ENCODE measurements at places on chromosomes 6 and 20.

DNA sequence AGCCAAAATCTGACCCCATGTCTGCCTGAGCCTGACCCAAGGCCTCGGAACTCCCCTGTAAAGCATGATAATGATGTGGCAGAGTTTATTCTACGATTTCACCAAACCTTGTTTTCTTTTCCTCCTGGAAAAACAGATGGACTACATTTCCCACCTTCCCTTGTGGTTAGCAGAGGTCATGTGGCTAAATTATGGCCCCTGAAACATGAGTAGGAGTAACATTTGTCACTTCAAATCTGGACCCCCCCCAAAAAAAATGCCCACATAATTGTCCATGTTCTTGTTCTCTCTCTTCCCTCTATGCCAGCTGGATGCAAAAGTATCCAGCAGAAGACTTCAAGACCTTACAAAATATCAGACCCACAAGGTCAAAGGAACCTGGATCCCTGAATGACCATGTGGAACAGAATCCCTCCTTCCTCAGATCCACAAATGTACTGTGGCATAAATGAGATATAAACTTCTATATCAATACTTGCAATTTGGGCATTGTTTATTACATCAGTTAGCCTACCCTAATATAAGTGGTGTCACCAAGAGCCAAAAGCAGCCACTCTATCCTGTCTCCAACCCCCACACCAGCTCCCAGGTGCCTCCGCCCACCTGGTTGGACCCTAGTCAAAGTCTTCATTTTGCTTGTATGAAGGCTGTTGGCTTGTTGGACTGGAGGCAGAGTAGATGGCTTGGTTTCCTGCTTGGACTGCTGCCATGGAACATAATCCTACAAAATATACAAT lies 1.4 kb downstream of the C20orf96 start:
- DNase-seq: peak; percentile 49

- DNase-seq: no peak
Observed at GRCh38 chr6:111291336-111292259, 191.4 kb downstream of the REV3L start.

DNA sequence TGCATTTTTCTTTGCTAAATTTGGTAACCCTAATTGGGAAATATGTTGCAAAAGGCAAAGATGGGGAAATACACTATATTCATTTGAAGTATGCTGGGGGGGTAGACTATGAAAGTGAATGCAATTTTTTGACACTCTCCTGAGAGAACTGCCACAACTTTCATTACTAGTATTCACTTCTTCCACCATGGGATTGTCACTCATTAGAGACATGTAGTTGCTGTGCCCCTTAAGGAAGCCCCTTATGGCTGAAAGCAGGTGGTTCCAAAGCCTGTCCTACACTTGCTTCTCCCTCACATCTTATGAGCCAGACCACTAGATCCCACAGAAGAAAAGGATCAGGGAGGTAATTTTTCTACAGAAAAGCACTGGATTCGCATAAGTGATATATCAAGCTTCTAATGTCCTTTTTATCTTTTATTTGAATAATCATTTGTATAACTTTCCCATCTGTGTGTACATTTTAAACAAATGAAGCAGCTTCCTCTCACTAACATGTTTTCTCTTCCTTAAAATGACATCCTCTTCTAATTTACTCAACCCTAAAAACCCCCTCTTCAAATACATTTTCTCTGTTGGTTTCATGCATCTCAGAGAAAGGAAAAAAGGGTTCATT lies 83.8 kb downstream of the GCLC start:
- DNase-seq: no peak

GRCh38 chr20:53773792-53774401 lies 180.3 kb upstream of the ZNF217 start:
- DNase-seq: peak; percentile 86

- no peak for DNase-seq
Observed at GRCh38 chr6:42389736-42390135, 62.0 kb downstream of the TRERF1 start.

DNA sequence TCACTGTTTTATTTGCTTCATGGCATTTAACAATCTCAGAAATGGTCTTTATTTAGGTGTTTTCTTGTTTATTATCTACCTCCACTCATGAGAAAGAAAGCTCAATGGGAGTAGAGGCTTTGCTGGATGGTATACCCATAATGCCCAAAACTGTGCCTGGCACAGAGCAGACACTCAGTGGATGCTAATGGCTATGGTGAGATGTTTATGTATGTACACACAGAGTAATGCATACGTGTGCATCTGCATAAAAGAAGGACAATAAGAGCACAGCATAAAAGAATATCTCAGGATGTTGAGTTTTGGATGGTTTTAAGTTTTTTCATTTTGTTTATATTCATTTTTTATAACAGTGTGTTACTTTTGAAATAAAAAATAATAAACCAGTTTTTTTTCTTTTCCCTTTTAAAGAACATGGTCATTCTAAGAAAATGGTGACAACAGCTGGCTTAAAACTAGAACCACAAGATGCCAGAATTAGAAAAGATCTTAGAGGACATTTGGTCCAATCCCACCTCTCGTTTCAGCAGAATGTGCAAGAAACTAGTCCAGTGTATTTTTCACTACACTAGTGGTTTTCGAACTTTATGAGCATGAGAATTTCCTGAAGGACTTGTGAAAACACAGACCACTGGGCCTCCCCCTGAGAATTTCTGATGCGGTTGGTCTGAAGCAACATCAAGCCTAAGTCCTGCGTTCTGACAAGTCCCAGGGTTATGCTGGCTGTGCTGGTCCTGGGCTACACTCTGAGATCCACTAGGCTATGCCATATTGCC lies 131.9 kb downstream of the FYN start:
- DNase-seq: no peak

- peak; percentile 86 for DNase-seq
Observed at GRCh38 chr6:134173936-134174671, 121.7 kb upstream of the SLC2A12 start.

DNA sequence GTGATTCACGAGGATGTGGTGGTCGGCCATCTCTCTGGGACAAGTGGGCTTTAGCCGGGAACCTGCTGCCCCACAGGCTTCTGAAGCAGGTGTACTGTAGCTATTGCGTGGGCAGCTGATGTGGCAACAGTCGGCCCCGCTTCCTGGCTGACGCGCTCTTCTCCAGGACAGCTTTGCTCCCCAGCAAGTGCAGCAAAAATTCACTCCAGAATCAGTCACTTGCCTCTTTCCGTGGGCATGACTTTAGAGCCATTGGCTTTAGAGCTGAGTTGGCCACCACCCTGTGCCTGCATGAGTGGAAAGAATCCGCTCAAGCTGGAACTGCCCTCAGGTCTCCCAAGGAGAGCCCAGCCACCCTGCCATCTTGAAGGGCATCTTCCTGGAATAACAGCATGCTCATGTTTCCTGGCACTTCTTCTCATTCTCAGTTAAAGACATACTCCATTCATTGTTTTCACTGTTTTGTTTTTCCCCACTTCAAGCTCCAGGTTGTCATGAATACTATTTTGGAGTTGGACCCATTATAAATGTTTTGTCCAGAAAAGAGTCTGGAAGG lies 178.3 kb downstream of the ZDHHC14 start:
- DNase-seq: no peak

- no peak for DNase-seq
Observed at GRCh38 chr6:130202782-130203181, 20.0 kb downstream of the SAMD3 start.

DNA sequence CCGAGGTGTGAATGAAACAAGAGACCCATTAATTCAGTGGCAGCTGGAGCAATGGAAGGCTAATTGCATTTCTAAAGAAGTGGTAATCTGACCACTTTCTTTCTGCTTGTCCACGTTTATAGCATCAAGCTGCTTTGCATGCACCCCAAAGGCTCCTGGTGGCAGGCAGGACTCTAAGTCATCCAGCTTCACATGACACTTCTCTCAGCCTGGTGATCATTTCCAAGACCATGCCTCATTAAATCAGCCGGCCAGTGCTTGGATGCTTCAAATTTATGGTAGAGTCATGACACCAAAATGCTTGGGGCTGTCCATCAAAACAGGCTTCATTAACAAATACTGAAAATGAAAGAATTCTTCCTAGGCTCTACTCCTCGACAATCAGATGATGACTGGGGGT lies 614.9 kb downstream of the DOK5 start:
- no peak for DNase-seq

GRCh38 chr6:17519120-17519519 lies 81.0 kb upstream of the FAM8A1 start:
- no peak for DNase-seq

DNA sequence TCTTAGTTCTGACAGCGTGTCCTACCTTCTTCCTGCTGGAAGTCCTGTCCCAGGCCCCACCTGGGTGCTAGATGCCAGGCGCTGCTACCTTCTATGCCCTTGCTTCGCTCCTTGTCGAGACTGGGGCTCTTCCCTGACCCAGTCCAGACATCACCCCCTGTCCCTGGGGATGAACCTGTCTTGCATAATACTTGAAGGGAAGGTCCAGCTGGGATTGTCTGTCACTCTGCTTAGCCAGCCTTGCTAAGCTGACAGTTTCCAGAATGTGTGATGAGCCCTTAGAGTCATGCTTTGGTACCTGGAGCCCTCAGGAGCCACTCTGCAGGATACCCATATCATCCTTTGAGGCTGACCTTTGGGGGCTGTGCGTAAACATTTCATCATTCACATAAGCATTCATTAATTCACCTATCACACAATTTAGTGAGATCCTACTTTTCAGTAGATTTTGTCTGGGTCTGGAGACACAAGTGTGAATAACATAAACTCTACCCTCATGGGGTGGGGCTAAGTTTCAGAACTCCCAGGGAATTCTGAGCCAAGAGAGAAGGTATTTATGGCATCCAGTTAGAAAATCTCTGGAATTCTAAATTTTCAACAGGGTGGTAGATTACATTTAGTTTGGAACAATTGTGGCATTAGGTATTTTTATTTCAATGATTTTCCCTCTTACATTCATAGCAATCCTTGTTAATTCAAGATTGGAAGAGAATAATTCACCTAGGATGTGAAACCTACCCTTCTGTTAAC lies 151.1 kb upstream of the HDAC2 start:
- no peak for DNase-seq

DNA sequence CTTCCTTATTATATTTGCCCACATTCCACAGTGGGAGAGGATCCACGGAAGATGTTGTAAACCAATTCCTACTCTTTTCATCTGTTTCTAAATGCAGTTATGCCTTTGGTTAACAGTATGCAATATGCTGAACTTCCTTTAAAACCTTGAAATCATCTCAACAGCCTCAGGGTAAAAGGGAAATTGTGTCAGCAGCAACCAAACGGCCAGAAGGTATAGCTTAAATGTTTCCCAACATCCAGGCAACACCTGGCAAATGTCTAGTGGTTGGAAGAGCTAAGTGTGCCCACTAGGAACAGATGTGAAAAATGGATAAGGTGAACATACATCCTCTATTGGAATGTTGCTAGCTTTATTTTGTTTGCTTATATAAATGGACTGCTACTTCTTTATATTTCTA lies 164.8 kb downstream of the FAXC start:
- DNase-seq: no peak

DNA sequence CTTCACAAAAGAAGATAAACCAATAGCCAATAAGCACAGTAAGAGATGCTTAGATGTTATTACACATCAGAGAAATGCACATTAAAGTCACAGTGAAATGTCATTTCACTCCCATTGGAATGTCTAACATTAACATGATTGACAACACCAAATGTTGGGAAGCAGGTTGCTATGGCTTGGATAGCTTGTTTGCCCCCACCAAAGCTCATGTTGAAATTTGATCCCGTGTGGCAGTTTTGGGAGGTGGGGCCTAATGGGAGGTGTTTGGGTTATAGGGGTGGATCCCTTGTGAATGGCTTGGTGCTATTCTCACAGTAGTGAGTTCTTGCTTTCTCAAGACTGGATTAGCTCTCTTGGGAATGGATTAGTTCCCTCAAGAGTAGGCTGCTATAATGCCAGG lies 44.8 kb downstream of the MRAP2 start:
- no peak for DNase-seq

- no peak for DNase-seq
Observed at GRCh38 chr6:31002471-31002870, 7.8 kb upstream of the MUC22 start.

GRCh38 chr20:20969701-20970280 lies 136.4 kb downstream of the LINC00237 start:
- DNase-seq: no peak
